ENCODE measurements at places on chromosomes 5 and 9. TPM values are rescaled to one million over a fixed set of nuclear protein-coding genes. Genes with fewer than 3 reads are reported as not detected.

- DNase-seq, result no peak
These were observed 8.9 kb downstream of the IPO11 start for GRCh38 chr5:62421414-62421813.

- no peak for DNase-seq
These were observed 127.4 kb downstream of the PTTG1 start for GRCh38 chr5:160548949-160549645.

DNA sequence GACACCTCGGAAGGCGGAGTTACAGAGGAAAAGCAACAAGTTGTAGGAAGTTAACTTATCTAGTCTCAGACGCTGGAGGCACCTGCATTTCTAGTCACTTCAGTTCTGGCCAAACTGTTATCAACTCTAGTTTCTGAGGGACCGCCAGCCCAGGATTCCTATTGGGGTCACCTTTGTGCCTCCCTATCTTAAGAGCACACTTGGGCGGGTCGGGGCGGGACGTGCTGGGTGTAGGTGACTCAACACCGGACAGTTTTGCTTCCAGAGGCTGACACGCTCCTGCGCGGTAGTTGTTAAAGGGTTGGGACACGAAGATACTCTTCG is 679 bp upstream of the KDM4C start:
- DNase-seq, result no peak

CDH6 gene
- total RNA-seq, result 233 TPM

DNA sequence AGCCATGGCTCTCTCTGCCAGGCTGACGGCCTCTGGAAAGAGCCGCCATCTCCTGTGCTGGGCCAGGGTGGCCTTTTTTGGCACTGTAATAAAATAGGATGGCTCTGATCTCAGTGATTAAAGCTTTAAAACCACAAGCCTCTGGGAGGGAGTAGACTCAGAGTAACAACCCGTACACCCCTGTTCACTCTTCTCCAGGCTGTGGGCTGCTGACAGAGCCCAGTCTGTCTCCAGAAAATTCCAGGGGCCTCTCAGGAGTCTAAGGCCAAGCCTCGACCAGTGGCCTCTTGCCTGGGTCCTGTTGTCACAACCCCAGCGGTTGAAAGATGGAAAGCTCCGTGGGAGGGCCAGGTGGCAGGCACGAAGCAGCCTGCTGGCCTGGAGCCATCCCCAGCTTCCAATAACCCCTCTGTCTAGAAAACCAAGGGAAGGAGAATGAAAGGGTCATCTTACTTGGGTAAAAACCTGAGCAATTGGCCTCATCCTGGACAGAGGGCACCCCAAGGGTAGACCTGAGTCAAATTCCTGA is 286.7 kb upstream of the ZNF462 start:
- DNase-seq, result no peak

GRCh38 chr9:89890326-89890980 is 285.6 kb downstream of the GADD45G start:
- DNase-seq, result no peak

MLANA gene
- total RNA-seq, result not detected

- DNase-seq, result no peak
These were observed 6.2 kb upstream of the NEUROG1 start for GRCh38 chr5:135541807-135542502.

DNA sequence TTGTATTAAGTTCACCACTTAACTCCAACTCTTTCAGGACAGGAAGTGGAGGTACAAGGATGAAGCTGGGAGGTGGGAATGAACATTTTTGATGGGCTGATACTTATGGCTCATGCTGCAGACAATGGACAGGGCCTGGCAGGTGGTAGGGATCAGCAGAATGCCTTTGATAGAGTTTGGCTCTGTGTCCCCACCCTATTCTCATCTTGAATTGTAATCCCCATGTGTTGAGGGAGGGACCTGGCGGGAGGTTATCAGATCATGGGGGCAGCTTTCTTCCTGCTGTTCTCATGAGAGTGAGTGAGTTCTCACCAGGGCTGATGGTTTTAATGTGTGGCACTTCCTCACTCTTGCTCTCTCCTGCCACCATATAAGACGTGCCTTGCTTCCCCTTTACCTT is 87.3 kb upstream of the PRLR start:
- no peak for DNase-seq

POU4F3 gene
- total RNA-seq, result not detected

GRCh38 chr9:133727277-133727875 is 10.8 kb downstream of the SARDH start:
- no peak for DNase-seq

DNA sequence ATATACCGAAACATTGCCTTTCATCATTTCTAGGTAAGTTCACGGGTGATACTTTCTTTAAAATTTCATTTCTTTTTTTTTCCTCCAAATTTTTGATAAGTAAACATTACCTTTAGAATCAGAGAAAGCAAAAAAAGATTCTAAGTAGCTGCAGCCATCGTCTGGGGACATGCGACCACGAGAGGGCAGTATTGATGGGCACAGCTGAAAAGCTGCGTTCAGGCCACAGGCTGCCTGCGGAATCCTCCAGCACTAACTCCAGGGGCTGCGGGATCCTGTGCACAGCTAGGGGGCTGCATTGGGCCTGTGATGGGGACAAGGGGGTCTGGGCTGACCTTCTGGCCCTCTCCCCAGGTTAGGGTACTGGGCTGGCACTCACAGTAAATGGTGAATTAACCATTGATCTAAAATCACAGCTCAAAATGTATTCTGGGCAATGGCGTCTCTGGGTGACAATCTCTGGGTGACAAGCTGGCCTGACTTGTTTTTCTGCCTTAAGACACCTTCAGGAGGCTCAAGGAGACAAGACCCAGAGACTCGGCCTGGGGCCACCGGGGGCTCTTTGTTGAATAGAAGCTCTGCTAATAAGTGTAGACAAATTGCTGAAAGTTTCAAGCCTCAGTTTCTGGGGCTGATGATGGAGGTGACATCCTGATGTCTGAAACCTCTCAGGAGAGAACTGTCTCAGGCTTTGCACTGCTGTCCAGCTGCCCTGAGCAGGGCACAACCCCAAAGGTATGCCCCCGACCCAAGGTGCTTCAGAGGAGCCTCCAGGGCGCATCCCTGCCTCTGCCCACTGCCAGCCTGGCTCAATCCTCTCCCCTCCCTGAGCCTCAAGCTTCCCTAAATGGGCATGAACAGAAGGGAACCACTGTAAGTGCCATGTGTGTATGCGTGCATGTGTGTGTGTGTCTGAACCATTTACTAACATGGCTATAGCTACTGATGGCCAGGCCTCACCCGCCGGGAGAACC is 44.3 kb upstream of the SARDH start:
- peak; percentile 86 for DNase-seq

- no peak for DNase-seq
These were observed 24.5 kb downstream of the ERGIC1 start for GRCh38 chr5:172858511-172858989.

ATG12 gene
- total RNA-seq, result 56.3 TPM

SPINK13 gene
- not detected for total RNA-seq

DIPK1B gene
- 49.2 TPM for total RNA-seq

DNA sequence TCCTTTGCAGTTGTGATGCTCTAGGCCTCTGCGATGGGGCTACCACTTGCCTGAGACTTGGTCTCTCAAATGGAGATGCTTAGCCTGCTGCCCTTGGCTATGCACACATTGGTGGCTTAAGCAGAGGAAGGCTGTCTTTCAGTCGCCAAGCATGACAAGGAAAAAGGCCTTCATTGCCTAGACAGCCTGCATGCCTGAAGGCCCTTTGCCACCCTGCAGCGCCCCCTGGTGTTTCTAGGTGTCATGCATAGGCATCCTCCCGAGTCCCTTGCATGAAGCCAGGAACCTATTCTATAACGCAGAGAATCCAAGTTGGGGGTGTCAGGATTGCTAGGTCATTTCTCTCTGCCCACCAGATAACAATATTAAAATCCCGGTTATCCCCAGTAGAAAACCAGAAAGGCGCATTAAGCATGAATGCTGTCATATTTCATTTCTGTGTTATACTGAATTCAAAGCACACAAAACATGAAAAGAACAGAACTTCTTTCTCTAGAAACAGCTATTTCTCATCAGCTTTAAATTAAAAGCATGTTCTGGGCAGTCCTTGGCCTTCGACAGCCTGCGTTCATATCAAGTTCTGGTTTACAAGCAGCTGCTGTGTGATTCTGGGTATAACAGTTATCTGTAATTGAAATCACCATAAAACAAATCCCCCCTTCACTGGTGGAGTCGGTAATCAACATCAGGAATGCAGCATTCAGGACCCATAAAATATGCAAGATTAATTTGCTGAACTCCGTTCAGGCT is 59.7 kb upstream of the TRPC7 start:
- peak; percentile 94 for DNase-seq
